ENCODE measurements at places on chromosomes 3 and 15.
A peak's percentile ranks its signal among the peaks of the same experiment; 100 is the strongest.

DNA sequence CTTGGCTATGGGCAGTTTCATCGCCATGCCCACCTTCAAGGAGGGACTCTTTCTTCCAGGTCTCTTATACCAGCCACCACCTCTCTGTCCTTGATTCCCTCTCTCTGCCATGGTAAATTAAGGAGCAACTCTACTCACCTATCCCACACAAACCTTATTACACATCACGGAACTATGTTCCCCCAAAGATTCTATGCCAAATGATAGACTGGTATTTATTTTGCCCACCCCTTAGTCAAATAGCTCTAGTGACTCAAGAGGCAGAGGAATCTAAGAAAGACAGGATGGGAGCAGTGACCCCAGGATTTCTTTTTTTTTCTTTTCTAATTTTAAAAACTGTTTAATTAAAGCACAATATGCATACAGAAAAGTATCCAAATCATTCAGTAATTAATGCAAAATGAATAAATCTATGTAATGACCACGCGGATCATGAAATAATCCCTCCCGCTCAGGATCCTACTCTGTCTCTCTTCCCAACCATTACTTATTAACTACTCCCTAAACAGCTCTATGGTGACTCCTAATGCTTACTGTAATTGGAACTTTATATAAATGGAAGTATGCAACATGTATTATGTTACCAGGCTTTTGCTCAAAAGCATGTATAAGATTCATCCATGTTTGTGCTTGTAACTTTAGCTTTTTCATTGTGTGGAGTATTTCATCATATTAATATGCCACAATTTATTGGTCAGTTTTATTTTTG is 410.8 kb upstream of the RASGRP1 start:
- no peak for DNase-seq

GRCh38 chr3:151875759-151876158 is 2.3 kb downstream of the SUCNR1 start:
- DNase-seq, result peak; percentile 54

- no peak for DNase-seq
Observed at GRCh38 chr3:8981296-8981695, 18.0 kb upstream of the RAD18 start.

DNA sequence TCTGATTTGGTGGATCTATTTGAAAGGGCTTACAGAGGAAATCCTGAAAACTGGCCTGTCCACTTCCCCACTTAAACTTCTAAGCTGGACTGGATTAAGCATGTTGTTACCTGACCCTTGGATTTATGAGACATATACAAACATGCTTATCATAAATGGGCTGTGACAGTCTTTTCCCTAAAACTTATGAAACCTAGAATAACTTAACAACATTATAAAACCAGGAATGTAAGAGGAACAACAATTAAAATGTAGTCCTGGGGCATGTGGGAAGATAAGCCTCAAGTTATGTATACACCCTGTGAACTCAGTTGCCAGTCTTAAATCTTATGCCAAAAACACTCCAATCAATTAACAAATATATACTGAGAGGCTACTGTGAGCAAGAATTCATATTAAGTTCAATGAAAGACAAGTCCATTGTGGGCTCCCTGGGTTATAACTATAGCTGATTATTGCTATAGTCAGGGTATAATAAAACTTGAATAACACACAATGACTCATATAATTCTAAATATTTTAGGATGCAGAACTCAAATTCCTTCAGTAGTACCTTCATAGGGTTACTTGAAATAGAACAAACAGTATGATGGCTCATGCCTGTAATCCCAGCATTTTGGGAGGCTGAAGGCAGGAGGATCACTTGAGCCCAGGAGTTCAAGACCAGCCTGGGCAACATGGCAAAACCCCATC is 87.2 kb upstream of the PPIB start:
- no peak for DNase-seq

- no peak for DNase-seq
Observed at GRCh38 chr3:131840156-131840797, 194.5 kb downstream of the CPNE4 start.

GRCh38 chr15:36643551-36643950 is 64.1 kb downstream of the CDIN1 start:
- no peak for DNase-seq

- DNase-seq, result no peak
Observed at GRCh38 chr3:150074277-150074676, 103.6 kb upstream of the PFN2 start.

- DNase-seq, result no peak
Observed at GRCh38 chr3:116614795-116615362, 94.7 kb upstream of the TUSC7 start.

- peak; percentile 81 for DNase-seq
Observed at GRCh38 chr15:49235446-49236124, 65.5 kb downstream of the GALK2 start.

GRCh38 chr15:51736751-51737521 is 519 bp downstream of the LYSMD2 start:
- DNase-seq, result no peak

DNA sequence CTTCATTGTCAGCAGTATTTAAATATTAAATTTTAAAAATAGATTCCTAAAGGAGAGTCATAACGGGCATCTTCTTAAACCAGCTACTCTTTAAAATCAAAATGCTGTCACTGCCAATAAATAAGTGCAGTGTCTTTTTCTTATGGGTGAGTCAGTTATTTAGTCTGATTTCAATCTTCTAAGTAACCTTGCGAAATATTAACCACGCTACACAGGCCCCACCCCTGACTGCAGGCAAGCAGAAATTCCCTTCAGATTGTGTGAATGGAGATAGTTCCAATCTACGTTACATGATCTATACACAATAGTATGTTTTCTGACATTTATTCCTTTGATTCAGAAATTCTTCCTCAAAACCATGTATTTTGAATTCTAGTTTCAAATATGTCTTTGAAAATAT is 141.5 kb downstream of the GADL1 start:
- DNase-seq, result peak; percentile 90

GRCh38 chr3:13610006-13610570 is 61.2 kb downstream of the FBLN2 start:
- DNase-seq, result no peak

DNA sequence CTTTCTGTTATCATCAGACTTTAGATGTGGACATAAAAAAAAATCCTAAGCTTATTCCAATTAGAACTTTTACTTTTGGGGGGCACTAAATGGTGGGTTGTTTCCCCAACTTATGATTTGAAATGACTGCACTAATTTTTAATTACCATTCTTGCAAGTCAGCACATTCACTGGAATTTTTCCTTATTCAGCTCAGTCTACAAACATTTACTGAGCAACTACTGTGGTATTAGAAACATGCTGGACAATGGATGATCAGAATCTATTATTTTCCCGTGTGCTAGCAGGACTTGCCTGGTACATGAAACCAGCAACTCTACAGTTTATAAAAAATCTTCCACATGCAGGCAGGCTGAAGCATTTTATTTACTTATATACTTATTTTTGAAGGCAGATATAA is 273.6 kb downstream of the FOXP1 start:
- no peak for DNase-seq

DNA sequence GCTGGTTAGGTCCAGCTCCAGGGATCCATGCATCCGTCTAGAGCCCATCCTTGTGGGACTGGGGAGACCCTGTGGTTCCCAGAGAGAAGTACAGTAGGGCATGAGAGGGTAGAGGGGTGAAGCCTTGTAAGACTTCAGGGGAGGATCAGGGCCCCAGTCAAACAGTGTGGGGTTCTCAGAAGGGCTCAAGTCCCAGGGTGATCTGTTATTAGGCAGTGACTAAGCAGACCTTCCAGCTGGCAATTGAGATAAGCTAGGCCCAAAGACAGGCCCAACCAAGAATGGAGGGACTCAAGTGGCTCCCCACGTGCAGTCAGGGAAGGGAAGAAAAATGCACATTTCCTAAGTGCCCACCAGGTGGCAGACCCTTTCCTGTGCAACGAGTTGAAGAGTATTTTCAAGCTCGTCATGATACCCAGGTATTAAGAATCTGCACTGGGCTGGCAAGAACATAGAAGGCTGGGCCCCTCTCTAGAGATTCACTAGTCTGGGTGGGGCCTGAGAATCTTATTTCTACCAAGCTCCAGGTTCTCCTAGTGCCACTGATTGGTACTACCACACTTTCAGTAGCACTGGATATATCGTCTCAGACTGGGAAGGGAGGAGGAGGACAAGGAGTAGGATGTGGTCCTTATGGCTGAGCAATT is 240.8 kb downstream of the NR1D2 start:
- DNase-seq, result peak; percentile 60

GRCh38 chr15:49877117-49877872 is 241.7 kb downstream of the ATP8B4 start:
- no peak for DNase-seq

- DNase-seq, result peak; percentile 12
Observed at GRCh38 chr3:66980791-66981190, 17.3 kb upstream of the KBTBD8 start.

DNA sequence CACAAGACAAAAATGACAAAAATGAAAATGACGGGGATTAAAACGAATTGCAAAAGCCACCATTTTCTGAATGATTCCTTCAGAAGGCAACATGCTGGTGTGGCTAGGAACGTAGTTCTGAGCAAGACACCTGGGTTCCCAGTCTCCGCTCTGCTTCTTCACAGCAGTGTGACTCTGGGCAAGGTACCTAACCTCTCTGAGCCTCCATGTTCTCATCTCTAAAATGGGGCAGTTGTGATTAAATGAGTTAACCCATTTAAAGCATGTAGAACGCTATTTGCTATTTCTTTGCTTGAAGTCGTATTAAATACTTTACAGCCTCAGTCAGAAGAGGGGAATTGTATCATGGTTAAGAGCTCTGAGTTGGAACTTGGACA is 23.6 kb downstream of the BHLHE40 start:
- no peak for DNase-seq

- DNase-seq, result no peak
Observed at GRCh38 chr3:330494-331115, 134.0 kb downstream of the CHL1 start.

DNA sequence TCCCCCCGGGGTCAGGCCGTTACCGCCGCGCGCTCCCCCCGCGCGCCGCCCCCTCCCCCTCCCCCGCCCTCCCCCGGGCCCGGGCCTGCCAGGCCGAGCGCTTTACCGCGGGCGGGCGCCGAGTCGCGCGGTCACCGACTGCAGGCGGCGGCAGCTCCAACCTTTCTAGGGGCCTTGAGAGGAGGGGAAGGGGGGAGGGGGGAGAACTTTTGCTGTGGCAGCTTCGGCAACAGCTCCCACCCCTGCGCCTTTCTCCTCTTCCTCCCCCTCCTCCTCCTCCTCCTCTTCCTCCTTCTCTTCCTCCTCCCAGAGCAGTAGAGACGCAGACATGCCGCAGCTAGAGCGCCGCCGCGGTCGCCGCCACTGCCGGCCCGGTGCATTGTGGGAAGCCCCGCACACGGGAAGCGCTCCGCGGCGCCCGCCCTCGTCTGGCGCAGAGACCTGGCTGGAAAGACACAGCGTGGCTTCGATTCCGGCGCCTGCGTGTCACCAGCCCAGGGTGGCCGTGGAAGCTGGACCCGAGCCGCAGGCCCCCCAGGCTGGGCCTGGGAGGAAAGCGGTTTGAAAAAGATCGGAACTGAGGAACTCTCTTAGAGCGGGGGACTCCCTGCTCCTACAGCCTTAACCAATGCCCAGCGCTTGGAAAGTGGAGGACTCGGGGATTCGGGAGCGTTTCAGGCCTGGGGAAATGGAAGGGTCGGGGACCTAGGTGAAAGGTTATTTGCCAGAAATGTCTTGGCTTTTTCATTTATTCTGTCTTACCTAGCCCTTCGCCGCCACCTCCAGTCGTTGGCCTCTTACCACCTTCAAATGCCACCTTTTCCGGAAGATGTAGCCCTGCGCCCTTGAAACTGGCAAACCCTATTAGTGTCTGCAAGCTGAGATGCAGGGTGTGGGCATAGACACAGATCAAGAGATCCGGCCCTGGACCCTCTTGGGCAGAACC is at the start of gene ZNF148:
TSS of gene ZNF148 (minus strand) at position 330 of the 946 bp plus-strand sequence. CDS start 61,685 bp downstream, outside the sequence.
- peak; percentile 94 for DNase-seq

- DNase-seq, result peak; percentile 58
Observed at GRCh38 chr3:43759297-43759782, 68.6 kb downstream of the ABHD5 start.

DNA sequence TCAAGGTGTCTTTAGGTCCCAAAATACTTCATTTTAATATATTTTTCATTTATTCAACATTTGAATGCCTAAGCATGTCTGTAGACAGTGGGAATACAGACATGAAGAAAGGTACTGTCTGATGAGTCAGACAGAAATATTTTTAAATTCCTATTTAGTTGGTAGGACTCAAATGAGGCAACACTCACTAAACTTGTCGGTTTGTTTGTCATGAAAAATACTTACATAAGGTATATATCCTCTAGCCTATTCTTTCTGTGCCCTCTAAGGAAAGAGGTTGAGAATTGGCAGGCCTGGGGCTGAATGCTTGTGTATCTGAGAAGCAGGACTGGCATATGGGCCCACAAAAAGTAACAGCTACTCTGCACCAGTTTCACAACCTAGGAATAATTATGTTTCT is 423.6 kb upstream of the MDFIC2 start:
- no peak for DNase-seq

GRCh38 chr15:81284256-81285031 is 39.5 kb downstream of the STARD5 start:
- no peak for DNase-seq

- peak; percentile 83 for DNase-seq
Observed at GRCh38 chr3:143103652-143104051, 15.9 kb upstream of the CHST2 start.

GRCh38 chr15:51311510-51311909 is 26.9 kb downstream of the CYP19A1 start:
- DNase-seq, result no peak

GRCh38 chr3:185843126-185843525 is 18.3 kb upstream of the IGF2BP2 start:
- DNase-seq, result peak; percentile 26

DNA sequence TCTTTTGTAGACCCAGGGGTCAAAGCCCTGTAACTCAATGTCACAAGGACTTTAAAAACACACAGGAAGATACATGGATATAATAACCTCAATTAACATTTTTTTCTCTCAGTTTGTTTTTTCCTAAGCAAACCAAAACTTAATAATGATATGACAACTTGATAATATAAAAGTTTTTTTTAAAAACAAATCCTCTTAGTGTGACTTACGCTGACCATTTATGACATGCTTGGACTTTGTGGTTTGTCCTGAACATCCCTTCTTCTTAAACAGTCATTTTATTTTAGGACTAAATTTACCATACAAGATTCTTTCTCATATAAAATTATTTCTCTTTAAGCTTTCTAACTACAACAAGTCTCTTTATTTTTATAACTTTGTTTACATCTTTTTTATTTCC is 25.4 kb upstream of the FAM3D start:
- DNase-seq, result no peak

GRCh38 chr15:80123034-80123433 is 29.8 kb upstream of the FAH start:
- peak; percentile 52 for DNase-seq

GRCh38 chr15:68639926-68640600 is 61.3 kb downstream of the CORO2B start:
- peak; percentile 25 for DNase-seq
